Activated naive CD8-positive, alpha-beta T cell treated with anti-CD3 and anti-CD28 coated beads, Interleukin-2, amount 10 ng/mL, durations not matched to agents 7 days and 5 days (primary cell): ENCODE measurements at places on chromosomes 5 and 9.

DNA sequence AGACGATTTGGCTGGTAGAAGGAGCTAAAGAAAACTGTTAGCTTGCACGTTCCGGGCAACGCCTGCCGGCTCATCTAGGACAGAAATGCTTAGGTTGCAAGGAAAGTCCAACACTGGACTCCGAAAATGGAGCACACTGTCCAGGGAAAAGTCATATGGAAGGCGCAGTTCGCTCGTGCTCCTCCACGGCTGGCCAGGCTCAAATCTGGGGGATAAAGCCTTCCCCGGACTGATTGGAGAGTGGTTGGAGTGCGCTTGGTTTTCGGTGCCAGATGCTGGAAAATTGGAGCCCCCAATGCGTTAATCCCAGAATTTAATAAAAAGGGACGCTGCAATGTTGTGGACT is 955 bp downstream of the CDH6 start:
- DNase-seq = no peak

DNA sequence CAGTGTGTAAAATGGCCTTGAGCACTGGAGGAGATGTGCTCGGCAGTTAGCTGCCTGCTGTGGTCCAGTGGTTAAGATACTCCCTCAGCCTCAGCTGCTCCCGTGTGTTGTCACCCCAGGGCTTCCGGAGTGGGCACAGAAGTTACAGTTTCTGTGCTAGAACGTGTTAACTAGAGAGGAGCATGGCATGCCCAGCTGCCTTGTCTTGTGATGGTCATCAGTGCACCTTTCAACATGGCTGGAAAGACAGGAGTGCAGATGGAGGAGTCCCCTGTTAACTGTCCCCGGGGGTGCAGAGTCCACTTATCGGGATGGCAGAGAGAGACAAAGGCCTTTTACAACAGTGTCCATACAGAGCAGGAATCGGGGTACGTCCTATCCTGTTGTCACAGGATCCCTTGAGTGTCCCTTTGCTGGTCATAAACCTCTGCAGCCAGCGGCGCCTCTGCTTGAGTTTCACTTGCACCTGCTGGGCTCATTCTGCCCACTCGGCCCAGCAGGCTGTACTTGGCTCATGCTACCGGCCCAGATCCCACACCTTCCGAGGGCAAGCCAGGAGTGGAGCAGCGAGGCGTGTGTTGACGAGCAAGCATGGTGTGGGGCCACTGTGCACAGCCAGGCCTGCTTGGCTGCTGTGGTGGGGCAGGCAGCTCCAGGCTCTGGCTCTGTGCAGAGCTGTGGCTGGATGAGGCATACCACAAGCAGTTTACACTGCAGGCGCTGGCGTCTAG is 112.6 kb downstream of the EHMT1 start:
- no peak for DNase-seq

DNA sequence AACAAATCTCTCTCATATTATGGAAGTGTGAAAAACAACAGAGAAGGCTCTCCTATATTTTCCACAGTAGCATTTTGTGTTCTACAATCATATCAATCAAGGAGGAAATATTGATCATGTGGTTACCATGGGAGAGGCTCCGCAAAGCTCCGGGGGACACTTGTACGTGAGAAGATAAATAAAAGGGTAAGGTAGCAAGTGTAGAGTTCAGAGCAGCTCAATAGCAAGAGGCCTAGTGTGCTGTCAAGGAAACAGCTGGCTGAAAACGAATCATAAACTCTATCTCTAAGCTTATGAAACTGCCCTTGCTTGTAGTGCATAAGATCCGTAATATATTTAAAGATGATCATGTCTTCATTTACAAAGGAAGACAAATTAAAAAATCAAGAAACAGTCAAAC is 57.5 kb downstream of the CDH18 start:
- no peak for DNase-seq

GRCh38 chr9:20379804-20380225 is 242.5 kb downstream of the MLLT3 start:
- no peak for DNase-seq

GRCh38 chr5:34918025-34918424 is 2.5 kb downstream of the BRIX1 start:
- no peak for DNase-seq

- DNase-seq = no peak
Measured at GRCh38 chr9:17882688-17883594, 304.1 kb downstream of the SH3GL2 start.

GRCh38 chr9:6076851-6077250 is 61.4 kb upstream of the RANBP6 start:
- no peak for DNase-seq

GRCh38 chr5:132905938-132906337 is 32.5 kb downstream of the LEAP2 start:
- DNase-seq = no peak

GRCh38 chr9:3963643-3964369 is 336.1 kb downstream of the GLIS3 start:
- no peak for DNase-seq

DNA sequence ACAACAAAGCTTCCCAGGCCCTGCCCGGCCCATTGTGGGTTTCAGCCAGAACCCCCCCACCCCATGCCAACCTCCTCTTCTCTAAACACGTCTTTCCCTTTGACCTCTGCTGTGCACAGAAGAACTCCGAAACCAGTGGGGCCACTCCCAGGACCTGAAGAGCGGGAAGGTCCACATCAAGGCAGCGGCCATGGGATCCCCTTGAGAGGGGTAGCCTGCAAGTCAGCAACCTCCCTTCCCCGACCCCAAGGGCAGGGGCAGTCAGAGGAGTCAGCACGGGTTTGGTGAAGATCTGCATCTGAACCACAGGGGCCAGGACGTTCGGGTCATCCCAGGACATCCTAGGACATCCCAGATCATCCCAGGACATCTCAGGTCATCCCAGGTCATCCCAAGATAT is 379.9 kb upstream of the IRX4 start:
- no peak for DNase-seq

DNA sequence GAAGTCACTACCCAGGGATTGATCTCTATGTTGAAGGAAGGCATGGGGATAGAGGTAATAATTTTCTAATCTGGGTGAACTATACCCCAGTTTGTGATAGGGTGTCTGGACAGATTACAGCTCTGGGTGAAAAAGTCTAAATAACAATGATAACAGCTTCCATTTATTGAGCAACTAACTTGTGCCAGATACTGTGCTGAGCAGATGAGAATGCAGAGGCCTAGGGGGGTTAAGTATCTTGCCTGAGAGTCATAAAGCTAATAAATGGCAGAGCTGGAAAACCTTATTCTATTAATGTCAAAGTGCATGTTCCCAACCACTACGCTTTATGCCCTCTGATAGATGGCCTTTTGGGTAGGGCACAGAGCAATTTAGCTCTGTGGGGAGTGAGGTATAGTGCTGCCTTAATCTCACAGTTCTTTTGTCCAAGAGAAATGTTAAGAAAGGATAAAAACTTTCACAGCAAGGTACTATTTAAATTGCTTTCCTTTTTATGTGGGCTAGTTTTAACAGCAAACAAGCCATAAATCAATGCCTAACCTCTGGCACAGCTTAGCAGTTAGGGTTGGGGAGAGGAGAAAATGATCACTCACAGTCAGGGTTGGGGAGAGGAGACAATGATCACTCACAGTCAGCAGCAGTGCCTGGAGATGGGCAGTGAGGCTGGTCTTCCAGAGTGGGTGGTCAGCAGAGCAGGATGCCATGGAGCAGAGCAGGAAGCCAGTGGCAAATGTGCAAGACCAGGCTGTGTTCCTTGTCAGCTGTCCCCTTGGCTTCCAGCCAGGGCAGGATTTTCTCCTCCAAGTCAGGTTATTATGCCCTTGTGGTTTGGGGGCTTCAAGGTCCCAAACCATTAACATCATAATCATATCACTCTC is 187.0 kb downstream of the CARTPT start:
- DNase-seq = no peak

GRCh38 chr9:108903420-108904103 is 30.4 kb downstream of the ELP1 start:
- no peak for DNase-seq

DNA sequence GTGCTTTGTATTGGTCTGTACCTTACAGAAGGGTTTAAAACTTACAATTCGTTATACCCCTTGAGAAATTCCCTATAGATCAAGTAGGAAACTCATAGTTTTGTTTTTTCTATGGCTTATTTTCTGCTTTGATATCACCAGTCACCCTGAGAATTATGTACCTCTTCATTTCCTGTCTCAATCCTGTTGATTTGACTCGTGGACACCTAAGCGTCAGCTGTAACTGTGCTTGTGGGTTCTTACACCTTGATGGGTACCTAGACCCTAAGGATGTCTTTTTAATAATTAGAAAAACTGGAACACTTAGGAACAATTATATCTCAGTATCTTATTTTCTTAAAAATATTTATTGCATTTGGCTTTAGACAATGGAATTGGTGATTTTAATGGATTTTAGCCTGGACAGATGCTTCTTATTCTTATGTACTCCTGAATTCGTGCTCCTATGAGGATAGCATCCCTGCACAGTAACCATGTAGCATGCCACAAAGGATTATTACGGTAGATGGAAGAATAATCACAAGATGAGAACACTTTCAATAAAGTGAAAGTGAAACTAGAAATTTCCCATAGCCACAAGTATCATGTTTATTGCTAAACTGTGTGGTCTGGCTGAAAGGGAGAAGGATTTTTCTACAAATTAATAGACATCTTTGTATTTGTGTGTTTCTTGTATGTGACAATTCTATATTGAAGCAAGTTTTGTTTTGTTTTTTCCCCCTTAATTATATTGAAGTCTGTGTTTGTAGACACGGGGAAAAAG is 1920.3 kb upstream of the WWC1 start:
- no peak for DNase-seq

GRCh38 chr9:98810102-98810842 is 2.8 kb downstream of the GALNT12 start:
- no peak for DNase-seq

DNA sequence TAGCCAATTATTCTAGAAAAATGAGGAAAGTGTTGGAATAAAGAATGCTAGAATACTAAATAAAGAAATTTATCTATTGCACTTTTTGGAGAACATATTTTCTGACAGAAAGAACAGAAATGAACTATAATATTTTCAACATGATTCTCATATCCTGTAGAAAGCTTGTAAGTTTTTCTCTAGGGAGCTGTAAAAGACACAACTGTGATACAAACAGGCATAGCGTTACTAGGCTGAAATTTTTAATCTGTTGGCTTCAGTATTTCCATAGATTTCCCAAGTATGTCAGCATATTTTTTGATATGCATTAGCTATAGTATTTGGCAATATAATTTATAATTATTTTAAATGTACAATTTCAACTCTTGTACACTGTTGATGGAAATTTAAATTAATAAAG is 31.3 kb downstream of the ANXA1 start:
- no peak for DNase-seq

GRCh38 chr5:14729448-14730385 is 65.2 kb downstream of the OTULIN start:
- no peak for DNase-seq

DNA sequence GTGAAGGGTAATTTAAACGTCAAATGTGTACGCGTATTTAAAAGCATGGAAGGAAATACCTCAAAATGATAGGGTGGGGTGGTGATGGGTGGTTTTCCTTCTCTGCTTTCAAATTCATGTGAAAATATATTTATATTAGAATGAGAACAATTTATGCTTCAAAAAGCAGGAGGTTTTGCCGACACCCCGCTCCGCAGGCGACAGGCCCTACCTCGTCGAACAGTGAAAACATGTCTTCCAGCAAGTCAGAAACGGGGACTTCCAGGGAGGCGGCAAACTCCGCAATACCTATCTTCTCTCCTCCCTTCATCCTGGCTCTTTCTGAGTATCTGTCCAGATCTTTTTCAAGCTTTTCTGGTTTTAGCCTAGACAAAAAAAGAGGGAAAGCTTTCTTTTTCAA is 28.5 kb upstream of the SLC6A3 start:
- no peak for DNase-seq

DNA sequence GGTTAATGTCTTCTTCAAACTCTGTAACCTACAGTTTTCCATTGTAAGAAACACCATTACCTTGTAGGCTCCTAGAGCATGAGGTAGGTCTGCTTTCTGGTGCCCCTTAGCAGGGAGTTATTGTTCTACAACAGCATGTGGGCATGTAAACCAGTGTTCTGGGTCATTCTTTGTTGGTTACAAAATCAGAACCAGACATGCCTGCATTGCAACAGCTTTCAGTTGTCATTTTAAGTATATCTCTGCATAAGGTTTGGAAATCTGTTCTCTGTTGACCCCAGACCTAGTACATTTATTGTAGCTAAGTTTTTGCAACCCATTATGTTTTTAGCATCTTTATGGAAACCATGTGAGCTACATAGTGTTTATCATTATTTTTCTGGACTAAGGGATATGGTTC is 10.9 kb downstream of the RGMB start:
- DNase-seq = no peak

DNA sequence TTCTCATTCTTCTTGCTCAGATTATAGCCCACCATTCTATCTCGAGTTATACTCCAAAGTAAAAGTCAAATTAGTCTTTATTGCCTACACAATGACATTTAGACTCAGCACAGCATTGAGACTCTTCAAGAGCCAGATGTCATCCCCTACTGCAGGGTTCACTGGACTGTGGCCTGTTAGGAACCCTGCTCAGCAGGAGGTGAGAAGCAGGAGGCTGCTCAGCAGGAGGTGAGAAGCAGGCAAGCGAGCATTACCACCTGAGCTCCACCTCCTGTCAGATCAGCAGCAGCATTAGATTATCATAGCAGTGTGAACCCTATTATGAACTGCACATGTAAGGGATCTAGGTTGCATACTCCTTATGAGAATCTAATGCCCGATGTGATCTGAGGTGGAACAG is 12.7 kb upstream of the LIFR start:
- no peak for DNase-seq

- no peak for DNase-seq
Measured at GRCh38 chr9:68975365-68976043, 38.4 kb downstream of the PRKACG start.

DNA sequence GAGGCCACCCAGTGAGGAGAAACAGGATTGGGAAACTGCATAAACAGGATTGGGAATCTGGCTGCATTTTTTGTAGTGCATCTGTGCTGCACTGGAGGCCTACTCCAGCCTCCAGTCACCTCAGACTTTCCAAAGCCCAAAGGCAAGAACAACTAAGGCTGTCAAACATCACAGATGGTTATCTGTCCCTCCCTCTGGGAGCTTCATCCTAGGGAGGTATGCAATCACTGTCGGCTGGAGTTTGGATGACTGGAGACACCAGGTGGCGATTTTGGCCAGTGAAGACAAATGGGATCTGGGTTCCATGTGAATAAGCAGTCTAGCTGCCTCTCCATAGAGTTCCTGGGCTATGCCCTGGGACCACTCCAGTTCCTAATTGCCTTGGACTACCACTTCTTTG is 9.3 kb upstream of the SPINK13 start:
- no peak for DNase-seq
